ENCODE measurements at places on chromosomes 5 and 9.

GRCh38 chr5:88539693-88540365 is 271.2 kb upstream of the TMEM161B start:
- DNase-seq: no peak

GRCh38 chr5:50967009-50967562 is 300.6 kb downstream of the PARP8 start:
- no peak for DNase-seq

- DNase-seq: no peak
These were observed 89.5 kb upstream of the ARRDC3 start for GRCh38 chr5:91472631-91473030.

DNA sequence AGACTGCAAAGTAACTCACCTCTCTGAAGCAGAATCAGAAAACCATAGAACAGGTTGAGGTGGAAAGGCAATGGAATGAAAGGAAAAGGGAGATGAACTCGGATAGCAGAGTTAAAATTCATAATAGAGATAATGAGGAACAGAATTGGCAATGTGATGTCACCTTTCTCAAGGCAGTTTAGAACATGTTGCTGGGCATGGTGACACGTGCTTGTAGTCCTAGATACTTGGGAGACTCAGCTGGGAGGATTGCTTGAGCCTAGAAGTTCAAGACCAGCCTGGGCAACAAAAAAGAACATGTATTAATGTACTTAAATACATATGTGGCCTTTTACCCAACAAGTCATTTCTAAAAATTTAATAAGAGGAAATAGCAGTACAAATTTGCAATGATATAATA is 81.6 kb upstream of the MIER3 start:
- no peak for DNase-seq

DNA sequence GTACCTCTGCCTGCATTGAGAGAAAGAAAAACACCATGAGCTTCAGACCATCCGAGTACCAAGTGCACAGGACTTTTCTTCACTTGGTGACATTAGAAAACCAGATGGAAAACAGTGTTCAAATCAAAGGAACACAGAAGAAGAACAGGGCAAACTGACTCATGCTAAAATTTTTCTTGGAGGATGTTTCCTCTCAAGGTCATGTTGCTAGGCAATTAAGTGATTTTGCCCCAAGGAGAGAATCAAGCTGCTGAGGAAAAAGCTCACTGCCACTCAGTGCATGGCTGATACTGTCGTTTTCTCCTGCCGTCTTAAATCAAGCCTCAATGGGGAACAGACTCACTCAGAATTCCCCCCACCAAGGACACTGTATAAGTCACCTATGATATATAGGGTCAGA is 57.9 kb upstream of the SIMC1 start:
- no peak for DNase-seq
